ENCODE measurements at places on chromosomes 11 and 22.

GRCh38 chr11:57480409-57481137 is 20.2 kb downstream of the RTN4RL2 start:
- DNase-seq = peak; percentile 68

- no peak for DNase-seq
These were observed 5.1 kb upstream of the OR52R1 start for GRCh38 chr11:4809246-4809645.

- peak; percentile 22 for DNase-seq
These were observed 5.3 kb downstream of the OR51F2 start for GRCh38 chr11:4826425-4826824.

GRCh38 chr11:112226831-112227401 is 688 bp downstream of the PTS start:
- DNase-seq = peak; percentile 60

- no peak for DNase-seq
These were observed 416.7 kb upstream of the CADM1 start for GRCh38 chr11:115920841-115921480.

DNA sequence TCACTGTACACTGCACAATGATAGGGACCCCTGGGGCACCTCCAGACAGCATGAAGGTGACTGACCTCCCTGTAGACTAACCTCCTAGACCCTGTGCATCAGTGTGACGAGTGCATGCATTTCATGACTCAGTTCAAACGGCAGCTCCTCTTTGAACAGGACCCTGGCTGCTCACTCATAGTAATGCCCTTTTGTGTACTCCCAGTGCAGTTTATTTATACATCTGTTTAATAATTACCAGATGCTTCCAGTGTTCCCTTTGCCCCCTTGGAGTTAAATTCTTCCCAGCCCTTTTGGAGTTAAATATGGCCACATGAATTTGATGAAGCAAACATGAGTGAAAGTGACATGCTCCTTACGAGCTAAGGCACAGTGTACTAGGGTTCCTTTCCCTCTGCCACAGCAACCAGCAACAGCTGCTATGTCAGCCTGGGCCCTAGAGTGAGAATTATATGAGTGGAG is 72.4 kb downstream of the PANX1 start:
- DNase-seq = peak; percentile 26

GRCh38 chr22:36435516-36436415 is 45.7 kb downstream of the TXN2 start:
- DNase-seq = peak; percentile 33

DNA sequence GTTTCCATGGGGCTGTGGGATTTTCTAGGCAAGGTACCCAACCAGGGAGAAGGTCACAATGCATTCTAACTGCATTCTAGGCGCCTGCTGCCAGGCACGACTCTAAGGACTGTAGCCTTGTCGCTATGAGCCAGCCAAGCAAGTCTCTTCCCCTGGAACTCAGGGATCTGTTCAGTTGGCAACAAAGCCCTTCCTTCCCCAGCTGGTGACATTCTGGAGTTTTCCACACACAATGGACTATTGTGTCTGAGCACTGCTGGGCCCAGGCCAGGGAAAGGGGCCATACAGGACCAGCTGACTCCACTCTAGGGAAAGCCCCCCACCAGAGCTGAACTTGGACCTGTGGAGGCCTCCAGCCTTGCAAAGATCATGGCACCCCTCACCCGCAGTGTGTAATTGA is 116.8 kb downstream of the RRAS2 start:
- DNase-seq = no peak

DNA sequence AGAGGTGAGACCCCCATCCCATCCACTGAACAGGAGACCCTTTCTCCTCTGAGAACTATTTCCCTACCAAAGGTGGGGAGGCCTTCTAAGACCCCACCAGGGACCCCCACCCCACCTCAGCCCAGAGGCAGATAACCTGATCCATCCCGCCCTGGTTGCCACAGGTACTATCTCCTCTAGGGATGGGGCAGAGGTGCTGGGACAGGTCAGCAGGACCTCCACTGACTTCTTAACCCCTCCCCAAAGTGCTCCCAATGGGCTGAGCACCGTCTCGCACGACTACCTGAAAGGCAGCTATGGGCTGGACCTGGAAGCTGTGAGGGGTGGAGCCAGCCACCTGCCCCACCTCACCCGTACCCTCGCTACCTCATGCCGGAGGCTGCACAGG is 4.3 kb downstream of the INPPL1 start:
- DNase-seq = no peak

DNA sequence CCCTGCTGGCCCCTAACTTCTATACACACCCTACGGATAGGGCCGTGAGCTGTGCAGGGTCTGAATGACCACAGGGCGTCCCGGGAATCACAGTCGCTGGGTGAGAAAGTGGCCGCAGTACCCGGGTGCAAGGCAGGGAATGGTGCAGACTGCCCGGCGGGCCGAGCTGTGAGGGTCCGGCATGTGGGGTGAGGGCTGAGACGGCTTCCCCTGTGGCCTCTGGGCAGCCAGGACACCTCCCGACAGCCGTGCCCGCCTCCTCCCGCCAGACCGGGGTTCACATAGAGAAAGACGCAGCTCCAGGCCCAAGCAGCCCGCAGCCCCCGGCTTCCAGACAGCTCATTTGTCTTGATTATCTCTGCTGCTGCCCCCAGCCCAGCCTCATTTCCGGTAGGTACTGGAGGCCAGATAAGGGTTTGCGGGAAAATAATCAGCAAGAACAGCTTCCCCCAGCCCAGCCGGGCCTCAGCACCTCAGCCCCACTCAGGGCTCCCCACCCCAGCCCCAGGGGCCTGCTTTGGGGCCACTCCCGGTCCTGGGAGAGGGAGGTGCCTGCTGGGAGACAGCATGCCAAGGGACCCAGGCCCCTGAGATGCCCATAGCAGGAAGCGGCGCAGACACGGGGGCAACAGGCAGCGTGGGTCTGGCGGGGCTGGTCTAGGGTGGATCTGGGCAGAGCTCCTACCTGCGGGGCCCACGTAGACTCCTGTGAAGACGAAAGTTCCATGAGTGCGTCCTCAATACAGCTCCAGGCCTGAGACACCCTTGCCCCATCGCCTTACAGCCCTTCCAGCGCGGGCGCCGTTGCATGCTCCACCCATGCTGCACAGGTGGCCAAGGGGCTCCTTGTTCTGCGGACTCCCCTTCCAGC is 123.1 kb downstream of the BRD1 start:
- DNase-seq = no peak

GRCh38 chr11:23997356-23997755 is 499.5 kb upstream of the LUZP2 start:
- no peak for DNase-seq

- no peak for DNase-seq
These were observed 9.8 kb upstream of the ANO1 start for GRCh38 chr11:70068345-70068744.

- DNase-seq = no peak
These were observed 18.4 kb upstream of the RPS3 start for GRCh38 chr11:75380716-75381420.

- DNase-seq = no peak
These were observed 51.7 kb downstream of the BARX2 start for GRCh38 chr11:129427376-129427775.

DNA sequence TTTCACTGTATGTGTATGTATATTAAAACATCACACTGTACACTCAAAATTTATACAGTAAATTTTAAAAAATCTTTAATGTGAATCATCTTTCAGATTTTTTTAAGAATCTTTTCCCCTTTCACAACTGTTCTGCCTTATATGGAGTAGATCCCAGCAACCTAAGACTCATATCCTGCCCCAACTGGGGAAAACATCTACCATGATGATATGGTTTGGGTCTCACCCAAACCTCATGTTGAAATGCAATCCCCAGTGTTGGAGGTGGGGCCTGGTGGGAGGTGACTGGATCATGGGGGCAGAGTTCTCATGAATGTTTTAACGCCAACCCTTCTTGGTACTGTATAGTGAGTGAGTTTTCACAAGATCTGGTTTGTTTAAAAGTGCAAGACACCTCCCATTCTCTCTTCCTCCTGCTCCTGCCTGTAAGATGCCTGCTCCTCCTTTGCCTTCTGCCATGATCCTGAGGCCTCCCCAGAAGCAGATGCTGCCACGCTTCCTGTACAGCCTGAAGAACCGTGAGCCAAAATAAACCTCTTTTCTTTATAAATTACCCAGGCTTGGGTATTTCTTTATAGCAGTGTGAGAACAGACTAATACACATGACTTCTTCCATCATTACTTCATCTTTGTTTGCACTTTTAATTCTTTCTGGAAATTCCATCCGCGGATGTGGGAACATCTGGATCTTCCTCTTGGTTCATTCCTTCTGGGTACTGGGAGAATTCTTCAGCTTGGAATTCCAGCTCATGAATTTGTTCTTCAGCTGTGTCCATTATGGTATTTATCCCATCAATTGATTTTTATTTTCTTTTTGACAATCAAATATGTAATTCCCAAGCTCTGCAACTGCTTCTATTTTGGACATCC is 36.9 kb downstream of the LINC01488 start:
- peak; percentile 80 for DNase-seq

- no peak for DNase-seq
These were observed at the start of gene RASD2 for GRCh38 chr22:35540595-35541253. RASD2 (plus strand) TSS chr22:35540831; CDS start chr22:35546810, 5,979 bp downstream.

GRCh38 chr11:123707606-123708205 is 33.8 kb downstream of the ZNF202 start:
- DNase-seq = peak; percentile 87

DNA sequence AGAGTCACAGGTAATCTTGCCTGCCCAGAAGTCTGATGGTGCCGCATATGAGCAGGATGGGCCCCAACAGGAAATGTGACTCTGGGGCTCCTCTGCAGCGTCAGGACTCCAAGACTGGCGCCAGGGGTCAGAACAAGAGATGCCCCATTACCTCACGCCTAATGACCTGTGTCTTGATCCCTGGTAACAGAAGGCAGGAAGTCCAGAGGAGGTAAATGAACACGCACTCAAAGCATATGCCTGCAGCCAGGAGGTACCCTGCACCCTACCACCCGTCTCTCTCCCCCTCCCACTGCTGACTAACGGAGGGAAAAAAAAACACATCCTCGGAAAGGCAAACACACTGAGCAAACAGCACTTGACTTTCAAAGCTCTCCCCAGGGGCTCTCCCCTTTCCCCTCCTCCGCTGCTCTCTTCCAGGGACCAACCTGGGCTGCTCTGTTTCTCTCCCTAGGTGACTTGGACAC is 37.3 kb downstream of the ABCC8 start:
- DNase-seq = peak; percentile 4

DNA sequence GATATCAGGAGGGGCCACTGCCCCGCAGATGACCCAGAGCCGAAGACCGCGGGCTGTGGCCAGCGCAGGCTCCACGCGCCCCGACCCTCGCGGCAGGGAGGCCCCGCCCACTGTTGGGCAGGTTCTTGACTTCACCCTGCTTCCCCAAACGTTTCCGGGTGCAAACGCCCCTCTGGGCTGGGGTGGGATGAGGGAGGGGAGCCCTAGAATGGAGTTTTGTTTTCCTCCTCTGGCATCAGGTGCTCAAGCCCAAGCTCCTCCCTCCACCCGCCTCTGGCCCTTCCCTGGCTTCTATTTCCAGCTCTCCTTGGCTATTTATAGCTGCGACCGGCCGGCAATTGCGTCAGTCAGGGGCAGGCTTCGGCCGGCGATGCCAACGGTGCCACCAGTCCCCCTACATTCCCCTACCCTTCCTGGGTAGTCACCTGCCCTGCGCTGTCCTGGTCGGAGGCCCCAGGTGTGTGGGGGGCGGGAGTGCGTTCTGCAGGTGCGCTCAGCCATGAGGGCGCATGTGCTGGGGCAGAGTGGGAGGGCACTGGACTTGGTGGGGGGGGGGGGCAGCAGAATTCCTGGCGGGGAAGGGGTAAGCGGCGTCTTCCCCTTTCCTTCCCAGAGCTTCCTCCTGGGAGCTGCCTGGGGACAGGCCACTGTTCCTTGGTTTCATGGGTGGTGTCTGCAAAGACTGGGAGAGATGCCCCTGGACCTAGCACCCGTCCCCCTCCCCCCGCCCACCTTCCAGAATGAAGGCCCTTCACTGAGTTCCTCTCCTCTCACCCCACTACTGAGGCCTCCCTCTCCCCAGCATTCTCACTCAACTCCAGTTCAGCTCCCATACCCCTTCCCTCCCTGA is 23.6 kb downstream of the DUSP8 start:
- DNase-seq = peak; percentile 59

DNA sequence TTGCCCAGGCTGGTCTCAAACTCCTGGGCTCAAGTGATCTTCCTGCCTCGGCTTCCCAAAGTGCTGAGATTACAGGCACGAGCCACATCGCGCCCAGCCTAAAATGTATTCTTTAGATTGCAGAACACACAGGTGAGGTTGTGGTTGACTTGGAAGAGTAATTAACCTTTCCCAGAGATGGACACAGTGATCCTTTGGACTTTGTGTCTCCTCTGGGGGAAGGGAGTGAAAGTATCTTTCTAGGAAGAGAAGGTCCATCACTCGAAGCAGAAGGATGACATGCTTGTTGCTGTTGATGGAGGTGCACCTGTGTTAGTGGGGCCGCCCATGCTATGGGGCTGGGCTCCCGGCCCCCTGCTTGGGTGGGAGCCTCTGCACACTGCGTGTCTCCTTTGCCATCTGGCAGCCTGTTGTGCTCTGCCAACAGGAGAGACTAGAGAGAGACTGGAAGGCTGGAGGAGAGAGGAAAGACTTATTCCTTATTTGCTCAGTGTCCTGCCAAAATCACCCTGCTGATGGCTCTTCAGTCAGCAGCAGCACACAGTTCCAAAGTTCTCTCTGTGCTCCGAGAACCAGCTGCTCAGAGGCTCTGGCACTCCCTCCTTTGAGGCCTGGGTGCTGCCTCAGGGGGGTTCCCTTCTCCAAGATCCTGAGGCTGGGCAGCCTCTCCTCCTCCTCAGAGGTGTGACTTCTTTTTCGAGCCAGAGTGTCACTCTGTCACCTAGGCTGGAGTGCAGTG is 33.1 kb upstream of the CYB5R3 start:
- DNase-seq = no peak

DNA sequence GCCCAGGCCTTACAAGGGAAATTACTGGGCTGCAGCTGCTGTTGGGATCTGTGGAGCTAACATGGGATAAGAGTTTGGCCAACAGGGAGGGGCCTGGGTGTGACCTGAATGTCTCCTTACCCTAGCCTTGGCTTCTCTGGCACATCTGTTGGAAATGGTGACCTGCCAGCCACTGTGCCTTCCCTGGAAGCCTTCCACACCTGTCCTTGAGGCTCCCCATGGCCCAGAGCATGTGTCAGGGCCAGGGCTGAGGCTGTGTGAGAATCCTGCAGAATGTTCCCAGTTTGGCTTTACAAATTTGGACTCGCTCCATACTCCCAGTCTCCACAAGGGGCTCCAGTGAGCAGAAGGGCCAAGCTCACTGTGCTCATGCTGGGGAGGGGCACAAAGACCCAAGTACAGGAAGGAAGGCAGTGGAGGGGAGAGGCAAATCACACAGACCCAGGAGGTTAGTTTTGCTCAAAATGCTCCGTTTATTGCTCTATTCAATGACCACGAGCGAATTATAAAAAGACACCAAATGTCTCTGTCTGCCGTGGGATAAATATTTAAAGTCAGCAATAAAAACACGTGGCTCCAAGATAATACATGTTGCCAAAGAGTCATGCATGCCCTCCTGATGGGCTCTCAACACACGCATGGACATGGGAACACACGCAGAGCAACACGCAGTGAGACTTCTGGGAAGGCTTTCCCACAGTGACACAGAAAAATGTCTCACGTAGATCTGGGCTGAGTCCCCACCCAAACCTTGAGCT is 1.7 kb upstream of the IGSF22 start:
- peak; percentile 48 for DNase-seq

GRCh38 chr22:17808693-17809403 is 34.6 kb upstream of the BID start:
- DNase-seq = peak; percentile 34

Measured in choroid plexus epithelial cell (primary cell).